Stimulated activated CD8-positive, alpha-beta memory T cell treated with anti-CD3 and anti-CD28 coated beads, Interleukin-4, amount 100 ng/mL, for 4 hours (primary cell): ENCODE measurements at places on chromosomes 12 and 14.

DNA sequence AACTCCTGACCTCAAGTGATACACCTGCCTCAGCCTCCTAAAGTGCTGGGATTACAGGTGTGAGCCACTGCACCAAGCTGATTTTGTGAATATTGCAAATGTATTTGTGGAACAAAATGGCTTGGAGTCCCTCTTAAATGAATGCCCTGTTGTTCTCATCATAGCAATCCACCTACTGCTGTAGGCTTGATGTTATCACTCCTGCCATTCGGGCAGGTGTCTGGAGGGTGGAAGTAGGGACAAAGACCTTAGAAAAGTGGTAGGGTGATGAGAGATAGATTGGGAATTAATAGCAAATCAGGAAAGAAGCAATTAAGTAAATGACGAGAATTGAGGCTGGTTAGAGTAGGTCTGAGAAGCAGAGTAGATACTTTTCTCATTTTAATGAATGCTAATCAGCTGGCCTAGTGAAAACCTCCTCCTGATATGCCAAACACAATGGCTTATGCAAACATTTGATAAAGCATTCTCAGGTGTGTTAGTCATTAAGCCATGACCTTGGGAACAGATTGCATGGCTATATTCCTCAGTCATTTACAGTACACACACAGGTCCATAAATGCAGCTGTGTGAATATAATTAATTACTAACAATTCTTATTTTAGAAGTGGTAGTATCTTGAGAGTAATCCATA is 60.5 kb upstream of the USP44 start:
- no peak for DNase-seq

DNA sequence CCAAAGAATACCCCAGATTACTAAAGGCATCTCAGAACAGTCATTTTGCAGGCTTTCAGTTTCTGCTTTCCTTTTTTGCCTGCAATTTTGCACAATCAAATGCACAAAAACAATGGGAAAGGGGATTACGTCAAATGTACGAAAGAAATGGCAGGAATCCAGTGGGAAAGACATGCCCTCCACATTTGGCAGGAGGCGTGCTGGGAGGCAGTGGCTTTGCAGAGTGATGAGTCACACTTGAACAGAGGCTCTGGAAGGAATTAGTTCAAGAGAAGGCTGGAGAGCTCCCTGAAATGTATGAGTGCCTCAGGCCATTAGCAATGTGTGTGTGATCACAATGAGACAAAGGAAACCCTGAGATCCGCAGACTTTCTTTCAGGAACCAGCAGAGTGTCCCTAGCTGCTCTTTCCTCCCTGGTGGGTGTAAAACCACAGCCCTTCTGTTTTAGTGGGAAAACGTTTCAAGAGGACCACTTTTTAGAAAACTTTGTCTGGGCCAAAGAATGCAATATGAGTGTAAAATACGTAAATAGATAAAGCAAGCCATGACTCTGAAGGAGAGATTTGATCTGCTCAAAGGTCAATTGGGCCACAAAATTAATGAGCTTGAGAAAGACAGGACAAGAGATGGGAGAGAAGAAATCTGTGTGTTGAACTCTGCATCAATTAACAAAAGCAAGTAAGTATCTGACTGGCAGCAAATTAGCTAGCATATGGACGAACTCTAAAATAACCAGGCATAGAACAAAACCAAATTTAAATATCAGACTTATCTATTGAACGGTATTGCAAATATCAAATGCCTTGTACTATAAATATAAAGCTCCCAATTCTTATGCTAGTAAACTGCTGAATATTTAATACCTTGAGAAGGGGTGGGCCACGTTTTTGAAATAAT is 155.4 kb upstream of the PDE3A start:
- DNase-seq, result no peak

DNA sequence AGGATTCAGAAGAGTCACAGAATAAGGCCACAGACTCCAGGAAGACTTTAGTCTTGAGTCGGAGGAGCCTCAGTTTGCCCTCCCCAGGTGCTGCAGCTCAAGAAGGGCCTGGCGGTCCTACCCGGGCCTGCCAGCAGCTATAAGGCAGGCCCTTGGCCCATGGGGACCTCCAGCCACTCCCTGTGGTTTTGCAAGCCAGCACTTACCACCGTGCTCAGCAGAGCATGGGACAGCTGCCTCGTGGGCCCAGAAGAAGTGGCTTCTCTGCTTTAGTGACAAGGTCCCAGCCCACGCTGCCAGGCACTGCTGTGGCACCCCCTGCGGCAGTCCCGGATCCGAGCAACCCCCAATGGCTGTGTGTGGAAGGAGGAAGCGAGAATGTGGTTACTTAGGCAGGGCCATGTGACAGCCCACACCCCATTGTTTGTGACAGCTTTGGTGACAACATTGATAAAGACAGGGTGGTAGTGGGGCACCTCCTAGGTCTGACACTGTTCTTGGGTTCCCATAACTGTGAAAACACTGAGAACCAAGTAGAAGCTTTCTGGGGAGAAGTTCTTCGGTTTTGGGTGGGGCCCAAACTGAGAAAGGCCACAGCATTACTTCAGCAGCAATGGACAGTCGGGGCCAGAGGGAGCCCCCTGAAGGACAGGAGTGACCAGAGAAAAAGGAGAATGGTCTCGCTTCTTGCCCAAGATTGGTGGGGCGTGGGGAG is at the start of gene SELPLG:
SELPLG (minus strand) TSS at position 361 of the 715 bp plus-strand sequence. CDS start 9,587 bp downstream, outside the sequence.
- peak; percentile 63 for DNase-seq

DNA sequence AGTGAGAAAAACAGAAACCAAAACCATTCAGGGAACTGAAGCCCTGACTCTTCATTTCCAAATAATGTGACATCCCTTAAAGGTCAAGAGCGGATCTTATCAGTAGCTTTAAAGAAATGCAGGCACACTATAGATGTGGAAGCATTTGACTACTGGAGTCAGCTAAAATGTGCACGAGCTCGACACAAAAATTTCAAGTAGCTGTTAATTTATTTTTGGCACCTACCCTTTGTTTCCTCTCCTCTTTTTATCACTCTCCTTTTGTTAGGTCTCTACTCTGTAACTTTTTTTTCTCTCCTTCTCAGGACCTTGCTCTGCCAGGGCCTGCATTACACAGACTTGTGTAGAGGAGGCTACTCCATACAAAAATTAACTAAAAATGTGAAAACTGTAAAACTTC is 58.3 kb downstream of the FGD6 start:
- DNase-seq, result no peak

DNA sequence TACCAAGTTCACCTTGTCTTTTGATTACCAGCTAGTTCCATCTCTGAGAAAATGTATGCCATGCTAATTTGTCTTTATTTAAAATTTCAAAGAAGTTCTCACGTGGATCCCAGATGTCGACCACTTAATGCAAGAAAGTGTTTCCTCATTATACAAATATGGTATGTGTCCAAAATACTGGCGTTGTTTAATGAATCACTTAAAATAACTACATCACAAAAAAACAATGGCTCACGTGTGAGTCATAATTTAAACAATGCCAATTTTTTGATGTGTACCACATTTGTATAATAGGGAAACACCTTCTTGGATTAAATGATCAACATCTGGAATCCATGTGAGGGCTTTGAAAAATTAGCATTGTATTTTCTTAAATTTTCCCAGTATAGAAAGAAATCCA is 40.8 kb downstream of the DBX2 start:
- DNase-seq, result no peak

DNA sequence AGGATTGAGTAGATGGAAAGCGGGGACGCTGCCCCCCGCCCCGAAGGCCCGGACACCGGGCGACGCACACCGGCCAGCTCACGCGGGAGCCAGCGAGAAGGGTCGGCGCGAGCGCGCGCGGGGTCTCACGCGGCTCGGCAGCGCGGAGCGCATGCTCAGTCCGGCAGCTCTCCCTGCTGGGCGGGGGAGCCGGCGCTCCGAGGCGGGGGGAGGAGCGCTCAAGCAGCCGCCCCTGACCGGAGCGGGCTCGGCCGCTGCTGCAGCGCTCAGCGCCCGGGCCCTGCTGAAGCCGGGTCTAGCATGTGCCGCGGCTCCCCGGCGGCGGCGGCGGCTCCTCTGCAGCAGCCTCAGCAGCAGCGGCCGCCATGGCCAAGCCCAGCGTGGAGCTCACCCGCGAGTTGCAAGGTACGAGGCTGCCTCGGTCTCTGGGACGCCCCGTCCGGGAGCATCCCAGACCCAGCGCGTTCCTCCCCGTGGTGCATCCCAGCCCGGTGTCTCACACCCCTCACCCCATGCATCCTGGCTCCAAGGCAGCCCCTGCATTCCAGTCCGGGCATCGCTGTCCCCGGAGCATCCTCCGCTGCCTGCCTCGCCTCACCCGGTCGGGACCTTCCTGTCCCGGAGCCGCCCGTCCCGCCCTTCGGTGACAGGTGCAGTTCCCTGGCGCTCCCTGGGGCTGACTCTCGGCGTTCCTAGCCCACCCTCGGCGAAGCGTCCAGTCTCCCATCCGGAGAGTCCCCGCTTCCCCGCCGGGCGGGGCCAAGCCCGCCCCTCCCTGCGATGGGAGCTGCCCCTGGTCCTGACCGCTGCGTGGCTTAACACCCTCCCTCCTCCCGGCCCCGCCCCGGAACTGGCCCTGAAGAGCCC is at the start of gene CARMIL3:
CARMIL3 (plus strand) TSS at position 221 of the 867 bp plus-strand sequence; CDS start at position 366, 145 bp downstream.
- DNase-seq, result no peak

DNA sequence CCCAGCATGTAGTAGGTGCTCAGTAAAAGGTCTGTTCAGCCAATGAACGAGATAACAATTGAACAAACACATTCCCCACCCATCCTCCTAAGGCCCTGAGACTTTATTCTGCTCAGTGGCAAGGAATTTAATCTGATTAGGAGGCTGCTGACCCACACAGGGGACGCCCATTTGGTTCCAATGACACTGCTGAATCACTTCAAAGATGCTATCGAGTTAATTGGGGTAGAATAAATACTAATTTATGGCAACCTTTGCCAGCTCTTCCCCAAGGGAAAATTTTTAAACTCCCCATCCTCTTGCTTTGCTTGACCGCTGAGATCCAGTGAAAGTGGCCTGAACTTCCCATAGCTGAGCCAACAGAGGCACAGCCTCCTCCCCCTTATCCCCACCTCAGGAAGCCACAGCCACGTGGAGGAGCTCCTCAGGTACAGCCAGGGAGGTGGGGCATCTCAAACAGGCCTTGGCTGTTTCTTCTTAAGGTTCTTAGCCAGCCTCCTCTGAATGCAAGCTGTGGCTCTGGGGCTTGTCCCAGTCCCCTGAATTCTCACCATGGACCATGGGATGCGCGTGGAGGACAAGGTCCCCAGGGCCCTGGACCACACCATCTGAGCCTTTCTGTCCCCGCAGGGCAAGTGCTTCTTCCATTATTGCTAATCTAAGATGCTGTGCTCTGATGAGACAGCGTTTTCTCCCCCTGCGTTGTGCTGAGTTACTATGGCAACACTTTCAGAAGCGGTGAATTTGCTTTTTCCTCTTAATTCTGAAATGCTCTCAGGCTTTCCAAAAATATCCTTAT is 26.7 kb downstream of the C14orf132 start:
- DNase-seq, result no peak

DNA sequence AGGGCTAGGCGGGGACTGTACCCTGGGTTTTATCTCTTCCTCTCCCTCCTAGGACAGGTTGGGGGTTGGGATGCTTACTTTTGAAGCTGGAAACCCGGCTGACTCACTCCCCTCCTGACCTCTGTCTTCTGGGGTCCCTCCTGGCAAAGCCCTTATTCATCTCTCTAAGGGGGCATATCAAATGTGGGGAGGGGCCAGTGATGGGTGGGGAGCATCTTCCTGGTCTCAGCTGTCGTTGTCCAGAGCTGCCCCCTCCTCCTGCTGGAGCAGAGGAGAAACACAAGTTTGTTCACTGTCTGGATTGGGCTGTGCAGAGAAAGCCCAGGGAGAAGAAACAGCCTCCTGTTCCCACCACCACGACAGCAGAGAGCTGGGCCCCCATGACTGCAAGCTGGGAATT is 85.8 kb downstream of the TNFAIP2 start:
- DNase-seq, result no peak

- DNase-seq, result no peak
Observed at GRCh38 chr12:80264386-80264785, 165.0 kb downstream of the OTOGL start.

DNA sequence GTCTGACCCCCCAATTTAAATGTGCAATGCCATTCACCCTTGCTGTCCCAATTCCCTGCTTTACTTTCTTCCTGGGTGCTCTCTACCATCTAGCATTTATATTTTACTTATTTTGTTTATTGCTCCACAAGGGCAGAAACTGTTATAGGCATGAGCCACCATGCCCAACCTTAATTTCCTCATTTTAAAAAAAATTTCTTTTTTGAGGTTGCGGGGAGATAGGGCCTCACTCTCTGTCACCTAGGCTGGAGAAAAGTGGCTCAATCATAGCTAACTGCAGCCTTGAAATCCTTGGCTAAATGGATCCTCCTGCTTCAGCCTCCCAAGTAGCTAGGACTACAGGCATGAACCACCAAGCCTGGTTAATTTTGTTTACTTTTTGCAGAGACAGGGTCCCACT is 13.0 kb downstream of the HPD start:
- no peak for DNase-seq

GRCh38 chr12:25682421-25682820 is 129.3 kb upstream of the LMNTD1 start:
- no peak for DNase-seq

DNA sequence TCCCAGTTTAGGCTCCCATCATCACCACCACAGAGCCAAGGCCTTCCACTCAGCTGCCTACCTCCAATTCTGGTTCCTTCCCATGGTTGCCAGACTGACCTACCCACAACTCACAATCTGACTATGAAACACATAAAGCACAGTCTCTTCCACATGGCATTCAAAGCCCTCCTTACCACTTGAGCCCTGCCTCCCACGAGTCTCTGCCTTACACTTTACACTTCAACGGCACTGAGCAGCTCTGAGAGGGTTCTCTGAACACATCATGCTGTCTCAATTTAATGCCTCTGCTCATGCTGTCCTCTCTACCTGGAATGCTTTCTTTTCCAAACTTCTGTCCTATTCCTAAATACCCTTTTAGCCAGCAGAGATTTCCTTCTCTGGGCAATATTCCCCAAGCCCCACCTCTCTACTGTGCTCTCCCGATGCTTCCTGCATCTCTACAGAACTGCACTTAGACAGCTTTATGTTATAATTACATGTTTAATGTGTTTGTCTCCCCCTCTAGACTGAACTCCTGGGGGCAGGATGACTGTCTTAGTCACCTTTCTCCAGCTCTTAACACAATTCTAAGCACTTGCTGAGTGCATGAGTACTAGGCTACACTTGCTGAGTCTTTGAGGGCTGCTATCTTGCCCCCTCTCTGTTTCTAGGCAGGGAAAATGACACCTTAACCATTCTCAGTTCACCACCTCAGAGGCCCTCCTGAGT is 23.5 kb downstream of the FMNL3 start:
- DNase-seq, result no peak

- DNase-seq, result no peak
Observed at GRCh38 chr12:12529783-12530421, 32.8 kb downstream of the DUSP16 start.

DNA sequence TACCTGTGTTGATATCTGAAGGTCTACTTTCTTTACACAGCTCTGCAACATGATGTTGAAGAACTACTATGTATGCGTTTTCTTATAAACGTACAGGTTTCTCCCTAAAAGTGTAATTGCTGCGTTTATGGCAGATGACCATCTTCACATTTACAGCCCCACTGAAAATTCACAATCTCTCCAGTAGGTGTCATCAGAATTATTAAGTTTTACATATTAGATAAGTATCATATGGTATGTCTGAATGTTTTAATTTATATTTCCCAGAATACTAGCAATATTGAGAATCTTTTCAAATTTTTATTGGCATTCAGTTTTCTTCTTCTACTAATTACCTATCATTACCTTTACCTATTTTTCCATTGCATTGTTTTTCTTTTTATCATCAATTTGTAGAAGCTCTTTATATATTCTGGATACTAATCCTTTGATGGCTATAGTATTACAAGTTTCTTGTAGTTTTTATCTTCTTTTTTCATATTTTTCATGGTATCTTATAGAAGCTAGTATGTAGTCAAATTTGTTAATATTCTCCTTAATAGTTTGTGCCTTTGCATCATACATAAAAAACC is 123.5 kb downstream of the CAPZA3 start:
- DNase-seq, result no peak
